ENCODE measurements at places on chromosomes 6 and 20. TPM values are rescaled to one million over a fixed set of nuclear protein-coding genes. Genes with fewer than 3 reads are reported as not detected.

The LZTS3 gene
- polyA plus RNA-seq: 9.3 TPM

DNA sequence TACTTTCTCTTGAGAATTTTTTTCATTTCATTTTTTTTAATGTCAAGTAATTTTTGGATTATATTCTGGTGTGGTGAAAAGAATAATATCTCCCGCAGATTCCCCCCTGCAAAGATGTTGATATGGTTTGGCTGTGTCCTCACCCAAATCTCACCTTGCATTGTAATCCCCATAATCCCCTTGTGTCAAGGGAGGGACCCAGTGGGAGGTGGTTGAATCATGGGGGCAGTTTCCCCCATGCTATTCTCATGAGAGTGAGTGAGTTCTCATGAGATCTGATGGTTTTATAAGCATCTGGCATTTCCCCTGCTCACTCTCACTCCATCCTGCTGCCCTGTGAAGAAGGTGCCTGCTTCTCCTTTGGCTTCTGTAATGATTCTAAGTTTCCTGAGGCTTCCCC is 58.7 kb upstream of the PMEPA1 start:
- no peak for DNase-seq

- no peak for DNase-seq
These were observed 72.2 kb downstream of the SCAF8 start for GRCh38 chr6:154805288-154805911.

GRCh38 chr6:47134476-47135189 is 92.5 kb upstream of the ADGRF1 start:
- peak; percentile 36 for DNase-seq

- DNase-seq: no peak
These were observed 3.4 kb downstream of the PCK1 start for GRCh38 chr20:57564180-57564802.

The MAN1A1 gene
- polyA plus RNA-seq: 76.6 TPM

The EDN1 gene
- 35.4 TPM for polyA plus RNA-seq

The PXDC1 gene
- 11.0 TPM for polyA plus RNA-seq

GRCh38 chr20:42018979-42019378 is 400.8 kb upstream of the CHD6 start:
- no peak for DNase-seq

- no peak for DNase-seq
These were observed 467.4 kb upstream of the CITED2 start for GRCh38 chr6:139841794-139842215.

The EPHA7 gene
- 21.5 TPM for polyA plus RNA-seq

DNA sequence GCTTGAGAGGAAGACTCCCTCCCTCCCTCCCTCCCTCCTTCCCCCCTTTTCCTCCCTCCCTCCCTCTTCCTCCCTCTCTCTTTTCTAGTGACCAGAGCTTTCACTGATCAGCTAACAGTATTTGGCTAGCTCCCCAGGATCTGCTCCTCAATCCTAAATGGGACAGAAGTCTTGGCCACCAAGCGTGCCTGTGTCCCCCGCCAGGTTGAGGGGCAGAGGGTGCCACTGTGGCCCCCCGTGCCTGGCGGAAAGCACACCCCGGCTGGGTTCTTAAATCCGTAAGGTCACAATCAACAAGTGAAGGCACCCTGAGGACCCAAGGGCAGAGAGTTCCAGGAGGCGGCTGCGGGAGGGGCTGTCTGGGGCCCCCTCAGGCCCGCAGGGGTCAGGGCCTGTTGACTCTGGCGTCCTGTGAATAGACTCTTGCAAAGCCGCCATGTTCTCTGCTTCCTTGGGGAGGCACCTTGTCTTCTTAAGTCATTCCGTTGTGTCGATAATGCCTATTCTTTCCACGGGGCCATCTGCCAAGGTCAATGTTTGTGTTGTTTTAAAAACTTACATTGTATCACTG is 38.9 kb upstream of the STX16 start:
- no peak for DNase-seq

DNA sequence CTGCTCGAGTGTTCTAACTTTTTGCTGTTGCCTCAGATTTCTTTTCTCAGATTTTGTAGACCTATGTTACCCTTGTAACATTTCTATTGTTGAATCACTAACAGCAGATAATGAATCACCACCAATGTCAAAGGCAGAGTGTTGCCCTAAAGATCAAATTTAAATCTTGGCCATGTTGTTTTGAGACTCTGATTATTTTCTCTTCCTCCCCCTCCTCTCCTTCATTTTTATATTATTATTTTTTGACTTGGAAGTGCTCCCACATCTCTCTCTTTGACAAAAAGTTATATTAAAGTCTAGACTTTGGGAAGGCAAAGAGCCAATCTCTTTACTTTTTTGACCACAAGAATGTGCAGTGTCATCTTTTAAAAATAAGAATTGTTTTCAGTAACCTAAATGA is 422.7 kb downstream of the NKAIN2 start:
- DNase-seq: no peak

GRCh38 chr6:24478903-24479302 is 10.5 kb downstream of the GPLD1 start:
- DNase-seq: no peak

- no peak for DNase-seq
These were observed 3.6 kb upstream of the DNAJC5 start for GRCh38 chr20:63891061-63892002.

GRCh38 chr6:156618600-156619205 is 158.5 kb upstream of the ARID1B start:
- DNase-seq: no peak

DNA sequence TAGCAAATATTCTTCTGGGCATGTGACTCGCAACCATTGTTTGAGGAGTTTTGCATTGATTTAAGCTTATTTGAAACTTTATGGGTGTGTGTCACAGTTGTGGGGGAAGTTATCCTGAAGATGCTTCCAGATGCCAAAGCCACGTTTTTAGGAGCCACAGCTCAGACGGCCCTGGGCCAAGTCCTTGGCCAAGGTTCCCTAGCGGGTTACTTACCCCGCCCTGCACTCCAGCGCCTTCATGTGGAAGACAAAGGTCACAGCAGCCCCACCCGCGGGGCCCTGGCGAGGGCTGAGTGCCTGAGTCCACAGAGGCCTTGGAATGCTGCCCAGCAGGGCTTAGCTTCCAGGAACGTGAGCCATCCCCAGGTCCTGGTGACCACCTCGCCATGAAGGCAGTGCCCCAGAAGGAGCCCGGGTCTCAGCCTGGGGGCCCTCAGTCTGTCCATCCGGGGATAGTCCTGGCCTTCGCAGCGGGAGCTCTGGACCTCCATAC is 308.3 kb downstream of the CDH4 start:
- DNase-seq: no peak

The ABHD16B gene
- not detected for polyA plus RNA-seq

GRCh38 chr6:135054226-135054568 is 425 bp downstream of the HBS1L start:
- no peak for DNase-seq

DNA sequence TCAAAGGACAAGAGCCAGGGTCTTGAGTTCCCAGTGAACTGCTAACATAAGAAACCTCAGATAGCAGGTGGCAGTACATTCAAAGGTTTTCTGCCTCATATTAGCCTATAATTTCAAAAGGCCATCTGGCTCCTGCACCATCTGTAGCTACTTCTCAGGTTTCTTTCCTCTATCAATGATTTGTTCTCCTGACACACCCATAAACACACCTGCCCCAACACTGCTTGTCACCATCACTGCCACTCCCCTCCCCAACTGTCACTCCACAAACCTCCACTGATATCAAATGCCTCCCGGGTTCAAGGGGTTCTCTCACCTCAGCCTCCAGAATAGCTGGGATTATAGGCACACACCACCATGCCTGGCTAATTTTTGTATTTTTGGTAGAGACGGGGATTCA is 152.7 kb upstream of the SLC22A16 start:
- DNase-seq: no peak

The HSPA12B gene
- 31.8 TPM for polyA plus RNA-seq

DNA sequence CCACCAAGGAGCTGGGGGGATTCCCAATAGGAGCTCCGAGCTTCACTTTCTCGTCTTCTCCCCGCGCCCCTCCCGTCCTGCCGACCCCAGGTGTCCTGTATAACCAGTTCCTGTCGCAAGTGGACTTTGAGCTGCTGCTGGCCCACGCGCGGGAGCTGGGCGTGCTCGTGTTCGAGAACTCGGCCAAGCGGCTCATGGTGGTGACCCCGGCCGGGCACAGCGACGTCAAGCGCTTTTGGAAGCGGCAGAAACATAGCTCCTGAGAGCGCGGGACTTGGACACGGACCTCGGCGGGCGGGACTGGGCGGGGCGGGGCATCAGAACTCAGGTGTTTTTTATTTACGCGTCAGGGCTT is 340 bp upstream of the VARS2 start:
- DNase-seq: no peak
